ENCODE measurements at places on chromosomes 5 and 9.

DNA sequence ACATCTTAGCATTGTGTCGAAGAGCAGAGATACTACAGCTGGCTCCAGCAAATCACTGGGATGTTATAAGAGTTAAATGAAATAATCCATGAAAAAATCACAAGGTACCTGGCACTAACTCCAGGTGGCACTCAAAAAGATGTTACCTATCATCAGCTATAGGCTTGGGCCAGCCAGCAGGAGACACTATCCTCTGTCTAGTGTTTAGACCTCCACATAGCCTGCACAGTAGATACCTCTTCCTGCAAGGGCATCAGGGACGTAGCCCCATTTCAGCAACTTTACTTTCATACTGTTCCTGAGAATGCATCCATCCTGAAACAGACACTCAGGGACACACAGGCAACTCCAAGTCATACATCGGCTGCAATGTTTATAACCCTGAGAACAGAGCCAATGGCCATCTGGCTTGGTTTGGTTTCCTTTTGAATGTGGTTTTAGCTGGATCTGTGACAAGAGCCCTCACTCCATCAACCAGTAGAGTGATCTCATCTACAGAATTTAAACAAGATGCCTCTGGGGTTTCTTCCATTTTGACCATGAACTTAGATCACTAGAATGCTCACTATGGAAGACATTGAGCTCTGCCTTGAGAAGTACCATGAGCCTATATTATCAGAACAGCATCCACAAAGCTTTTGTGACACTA is 69.9 kb downstream of the TLE1 start:
- DNase-seq, result no peak

DNA sequence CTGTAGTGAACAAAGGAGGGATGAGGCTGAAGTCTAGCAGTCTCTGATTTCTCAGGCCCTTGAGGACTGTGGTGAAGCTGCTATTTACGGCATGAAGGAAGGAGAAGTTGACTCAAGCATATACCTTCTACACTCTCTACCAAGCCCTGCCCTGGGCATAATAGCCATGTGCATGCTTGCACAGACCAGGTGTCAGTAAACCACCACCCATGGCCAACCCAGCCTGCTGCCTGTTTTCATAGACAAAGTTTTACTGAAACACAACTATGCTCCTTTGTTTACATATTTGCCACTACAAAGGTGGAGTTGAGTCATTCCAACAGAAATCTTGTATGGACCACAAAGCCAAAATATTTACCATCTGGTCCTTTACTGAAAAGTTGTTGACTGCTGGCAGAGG is 126.9 kb downstream of the PAPPA start:
- DNase-seq, result no peak

GRCh38 chr5:16809010-16809394 is 127.1 kb downstream of the MYO10 start:
- no peak for DNase-seq

GRCh38 chr9:69452110-69452782 is 127.2 kb downstream of the ENTREP1 start:
- no peak for DNase-seq

GRCh38 chr5:127040796-127041520 is 10.6 kb upstream of the MARCHF3 start:
- no peak for DNase-seq

- no peak for DNase-seq
Measured at GRCh38 chr5:97167435-97167834, 15.6 kb downstream of the RIOK2 start.

GRCh38 chr5:15495026-15495425 is 5.0 kb upstream of the FBXL7 start:
- no peak for DNase-seq

GRCh38 chr9:127835991-127836516 is 18.4 kb downstream of the ENG start:
- DNase-seq, result no peak
